ENCODE measurements at places on chromosomes 5 and 9.

GRCh38 chr5:159034083-159034824, 65.5 kb downstream of the EBF1 start:
- DNase-seq, result no peak

DNA sequence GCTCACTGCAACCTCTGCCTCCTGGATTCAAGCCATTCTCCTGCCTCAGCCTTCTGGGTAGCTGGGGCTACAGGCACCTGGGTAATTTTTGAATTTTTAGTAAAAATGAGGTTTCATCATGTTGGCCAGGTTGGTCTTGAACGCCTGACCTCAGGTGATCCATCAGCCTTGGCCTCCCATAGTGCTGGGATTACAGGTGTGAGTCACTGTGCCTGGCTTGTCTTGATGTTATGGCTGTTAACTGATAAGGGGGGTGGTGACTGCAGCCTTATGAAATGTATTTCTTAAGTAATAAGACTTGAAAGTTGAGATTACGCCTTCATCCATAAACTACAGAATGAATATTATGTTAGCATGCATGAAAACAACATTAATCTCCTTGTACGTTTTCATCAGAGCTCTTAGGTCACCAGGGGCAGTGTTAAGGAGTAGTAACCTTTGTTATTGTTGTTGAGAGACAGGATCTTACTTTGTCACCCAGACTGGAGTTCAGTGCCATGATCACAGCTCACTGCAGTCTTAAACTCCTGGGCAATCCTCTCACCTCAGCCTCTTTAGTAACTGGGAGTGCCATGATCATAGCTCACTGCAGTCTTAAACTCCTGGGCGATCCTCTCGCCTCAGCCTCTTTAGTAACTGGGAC, 148.3 kb downstream of the ATP10B start:
- no peak for DNase-seq

DNA sequence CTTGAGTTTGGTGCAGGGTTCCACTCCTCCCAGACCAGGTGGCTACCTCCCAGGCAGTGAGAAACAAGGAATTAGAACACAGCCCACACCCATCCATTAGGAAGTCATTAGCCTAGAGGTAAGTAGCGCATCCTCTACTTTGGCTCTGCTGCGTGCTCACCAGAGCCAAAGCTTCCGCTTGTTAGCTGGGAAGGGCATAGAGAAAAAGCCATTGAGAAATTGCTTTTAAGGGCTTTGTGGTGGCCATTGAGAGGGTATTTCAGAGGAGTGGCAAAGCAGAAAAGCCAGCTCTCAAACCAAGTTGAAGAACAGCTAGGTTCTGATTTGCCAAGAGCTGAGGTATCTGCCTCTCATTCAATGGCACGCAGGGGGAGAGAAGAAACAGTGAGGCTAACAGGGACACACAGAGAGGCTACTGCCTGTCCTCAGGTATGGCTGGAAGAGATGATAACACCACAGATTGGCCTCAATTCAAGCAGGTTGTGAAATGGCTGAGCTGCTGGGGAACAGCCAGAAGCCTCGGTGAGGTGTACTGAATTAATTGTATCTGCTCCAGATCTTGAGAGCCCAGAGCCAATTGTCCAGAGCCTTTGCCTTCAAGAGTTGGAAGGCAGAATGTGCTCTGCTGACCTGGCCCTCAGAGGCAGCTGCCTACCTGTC, 119.4 kb downstream of the NTRK2 start:
- no peak for DNase-seq

- no peak for DNase-seq
These were observed 17.2 kb downstream of the PAM start for GRCh38 chr5:102772273-102772672.

- peak; percentile 61 for DNase-seq
These were observed 569 bp downstream of the CAMK4 start for GRCh38 chr5:111224561-111225345.

DNA sequence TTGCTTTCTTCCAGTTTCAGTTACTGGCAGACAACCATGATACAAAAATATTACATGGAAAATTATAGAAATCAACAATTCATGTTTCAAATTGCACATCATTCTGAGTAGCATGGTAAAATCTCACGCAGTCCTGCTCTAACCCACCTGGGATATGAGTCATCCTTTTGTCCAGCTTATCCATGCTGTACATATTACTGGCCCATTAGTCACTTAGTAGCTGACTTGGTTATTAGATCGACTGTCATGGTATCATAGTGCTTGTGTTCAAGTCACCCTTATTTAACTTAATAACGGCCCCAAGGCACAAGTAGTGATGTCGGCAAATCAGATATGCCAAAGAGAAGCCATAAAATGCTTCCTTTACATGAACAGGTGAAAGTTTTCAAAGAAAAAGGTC, 41.2 kb downstream of the NADK2 start:
- no peak for DNase-seq

DNA sequence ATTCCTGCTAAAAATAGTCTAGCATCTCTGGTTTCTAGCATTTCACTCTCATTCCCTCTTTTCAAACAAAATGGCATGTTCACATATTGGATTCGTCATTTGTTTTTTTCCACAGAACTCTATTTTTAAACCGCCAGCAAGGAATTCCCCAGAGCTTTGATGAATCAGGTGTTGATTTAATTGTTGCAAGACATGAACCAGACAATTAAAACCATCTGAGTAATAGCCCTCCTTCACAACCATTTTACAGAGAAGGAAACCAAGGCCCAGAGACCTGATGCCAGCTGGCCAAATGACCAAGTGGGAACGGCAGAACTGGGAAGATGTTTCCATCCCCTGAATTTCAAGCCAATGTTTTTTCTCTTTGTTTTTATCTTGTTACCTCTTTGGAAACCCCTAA, 167.0 kb downstream of the CAAP1 start:
- DNase-seq, result no peak

DNA sequence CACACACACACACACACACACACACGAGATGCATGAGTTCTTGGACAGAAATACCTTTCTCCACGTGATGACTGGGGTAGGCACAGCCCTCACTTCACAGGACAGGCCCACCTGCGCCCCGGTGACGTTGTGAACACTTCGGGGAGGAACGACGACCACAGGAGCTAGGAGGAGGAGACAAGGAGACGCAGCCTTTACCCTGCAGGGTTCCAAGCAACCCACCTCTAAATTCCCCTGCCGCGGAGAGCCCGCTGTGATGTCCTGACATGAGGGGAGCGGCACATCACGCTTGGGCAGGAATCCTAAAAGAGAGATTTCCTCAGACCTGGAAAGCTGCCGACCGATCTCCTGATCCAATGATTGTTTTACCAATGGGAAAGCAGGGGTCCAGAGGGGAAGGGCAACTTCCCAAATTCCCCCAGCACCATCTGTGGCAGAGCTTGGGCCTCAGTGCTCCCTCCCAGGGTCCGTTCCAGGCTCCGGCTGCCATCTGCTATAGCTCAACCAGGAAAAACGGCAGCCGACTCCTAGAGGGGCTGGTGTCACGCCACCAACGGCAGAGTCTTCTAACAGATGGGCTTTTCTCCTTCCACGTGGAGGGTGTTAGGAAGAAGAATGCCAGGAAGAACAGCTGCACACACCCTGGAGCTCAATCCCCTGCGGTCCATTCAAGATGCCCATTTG, 10.1 kb downstream of the IGFBPL1 start:
- no peak for DNase-seq

- no peak for DNase-seq
These were observed 21.9 kb upstream of the ISCA1 start for GRCh38 chr9:86304236-86304730.

Data from RWPE2 (cell line).